ENCODE measurements at places on chromosomes 4 and X.

DNA sequence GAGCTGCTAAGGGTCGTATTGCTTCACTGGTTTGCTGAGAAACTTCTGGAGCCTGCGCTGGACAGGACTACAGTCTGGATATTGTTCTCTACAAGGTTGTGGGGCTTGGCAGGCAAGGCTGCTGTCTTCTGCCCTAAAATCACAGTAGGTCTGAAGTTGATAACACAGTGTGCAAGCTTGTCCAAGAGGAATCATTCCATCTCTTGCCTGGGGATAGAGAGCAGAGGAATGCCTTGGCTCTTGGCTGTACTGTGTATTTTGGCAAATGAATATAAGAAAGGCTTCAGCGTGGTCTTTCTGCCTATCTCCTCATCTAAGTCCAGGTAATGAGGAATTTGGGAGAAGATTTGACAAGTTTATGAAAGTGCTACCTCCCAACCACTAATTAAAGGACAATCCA is 9.4 kb upstream of the RASL11B start:
- DNase-seq: no peak

DNA sequence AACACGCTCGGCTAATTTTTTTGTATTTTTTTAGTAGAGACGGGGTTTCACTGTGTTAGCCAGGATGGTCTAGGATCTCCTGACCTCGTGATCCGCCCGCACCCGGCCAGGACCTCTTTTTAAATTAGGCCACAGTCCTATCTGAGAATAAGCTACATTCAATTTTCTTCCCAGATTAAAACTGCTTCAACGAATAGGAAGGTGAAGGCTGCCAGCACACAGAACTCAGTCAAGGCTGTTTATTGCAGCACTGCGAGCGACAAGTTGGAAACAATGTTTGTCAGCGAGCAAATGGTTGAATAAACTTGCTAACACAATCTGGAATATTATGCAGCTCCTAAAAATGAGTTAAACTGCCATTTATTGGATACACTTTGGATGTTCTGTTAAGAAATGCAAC is 1.9 kb downstream of the GRPEL1 start:
- DNase-seq: no peak

- no peak for DNase-seq
Observed at GRCh38 chrX:101682723-101683122, 23.1 kb upstream of the ARMCX2 start.

DNA sequence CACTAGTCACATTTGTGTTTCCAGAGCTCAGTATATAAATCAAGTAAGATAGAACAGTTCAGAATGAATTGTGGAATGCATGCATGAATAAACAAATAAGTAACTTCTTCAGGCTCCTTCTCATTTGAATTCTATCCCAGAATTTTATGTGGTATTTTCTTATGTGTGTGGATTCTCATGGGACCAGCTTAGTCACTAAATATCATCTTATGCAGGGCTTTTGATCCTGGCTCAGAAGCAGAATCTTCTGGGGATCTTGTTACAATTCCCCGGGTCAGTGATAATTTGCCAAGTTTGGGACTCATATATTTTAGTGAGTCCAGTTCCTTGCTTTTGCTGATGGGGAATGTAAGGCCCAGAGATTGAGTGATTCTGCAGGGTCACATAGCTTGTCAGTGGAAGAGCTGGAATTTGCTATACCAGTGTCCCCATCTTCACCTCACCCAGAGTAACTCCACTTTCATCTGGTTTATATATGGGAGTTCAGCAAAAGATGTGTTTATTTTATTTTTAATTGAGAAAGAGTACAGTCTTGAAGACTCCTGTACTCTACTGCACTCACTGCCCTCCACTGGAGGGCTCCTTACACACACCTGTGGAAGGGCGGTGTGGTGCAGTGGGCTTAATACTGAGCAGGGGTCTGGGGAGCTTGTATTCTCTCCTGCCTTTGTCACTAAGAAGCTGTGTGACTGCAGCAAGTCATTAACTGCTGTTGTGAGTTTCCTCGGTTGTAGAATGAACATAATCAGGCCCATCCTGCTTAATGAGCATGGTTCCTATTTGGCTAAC is 198.2 kb upstream of the CXorf66 start:
- DNase-seq: no peak

DNA sequence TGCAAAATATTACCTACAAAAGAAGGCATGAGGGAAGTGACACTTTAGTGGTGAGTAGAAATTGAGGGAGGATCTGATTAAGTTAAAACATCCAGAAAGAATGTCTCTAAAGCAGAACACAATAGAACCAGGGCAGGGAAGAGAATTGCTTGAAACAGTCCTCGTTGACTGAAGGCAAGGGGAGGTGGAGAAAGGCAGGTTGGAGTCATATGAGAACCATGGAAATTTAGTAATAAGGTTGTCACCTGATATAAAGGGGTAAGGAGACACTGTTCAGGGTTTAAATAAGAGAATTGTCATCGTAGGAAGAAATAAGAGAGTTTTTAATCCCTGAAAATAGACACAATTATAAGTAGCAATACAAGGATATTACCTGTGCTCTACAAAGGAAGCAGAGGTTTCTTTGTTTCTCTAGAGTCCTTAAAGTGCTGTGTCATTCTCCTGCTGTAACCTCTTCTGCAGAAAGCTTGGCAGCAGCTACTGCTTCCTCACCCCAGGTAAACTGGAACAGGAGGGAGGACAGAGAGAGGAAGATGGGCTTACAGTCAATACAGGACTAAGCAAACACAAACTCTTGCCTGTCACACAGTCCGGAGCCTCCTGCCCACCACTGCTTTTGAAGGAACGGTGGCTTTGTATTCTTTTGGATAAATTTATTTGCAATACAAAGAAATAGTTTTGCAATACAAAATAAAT is 258.4 kb downstream of the PPARGC1A start:
- no peak for DNase-seq

DNA sequence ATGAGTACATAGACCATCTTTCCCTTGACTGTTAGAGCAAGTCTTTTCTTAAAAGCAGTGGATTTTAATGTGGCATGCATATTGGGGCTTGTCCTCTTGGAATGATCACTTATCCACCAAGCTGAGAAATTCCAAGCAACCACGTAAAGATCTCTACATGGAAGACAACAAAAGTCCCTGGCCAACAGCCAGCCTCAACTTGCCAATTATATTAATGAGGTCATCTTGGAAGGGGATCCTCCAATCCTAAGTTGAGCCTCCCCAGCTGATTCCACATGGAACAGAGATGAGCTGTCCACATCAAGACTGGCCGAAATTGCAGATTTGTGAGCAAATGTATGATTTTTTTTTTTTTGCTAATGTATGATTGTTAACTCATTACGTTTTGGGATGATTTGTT is 20.6 kb upstream of the FTHL17 start:
- DNase-seq: no peak

DNA sequence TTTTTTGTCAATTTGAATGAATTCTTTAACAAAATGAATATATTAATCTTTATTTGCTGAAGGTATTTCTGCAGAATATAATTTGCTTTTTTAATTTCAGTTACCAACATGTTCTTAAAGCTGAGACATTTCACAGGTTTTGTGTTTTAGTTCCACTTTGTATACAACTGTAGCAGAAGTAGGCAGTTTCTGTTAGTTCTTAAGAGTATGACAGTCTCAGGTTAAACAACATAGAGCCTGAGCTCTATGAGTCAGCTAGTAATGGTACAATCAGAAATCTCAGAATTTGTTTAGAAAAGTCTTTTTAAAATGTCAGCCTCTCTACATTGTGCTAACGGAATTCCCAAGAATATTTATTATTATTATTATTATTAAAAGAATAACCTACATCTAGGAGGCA is 50.4 kb downstream of the GSTCD start:
- DNase-seq: no peak

- DNase-seq: no peak
Observed at GRCh38 chr4:95411371-95412088, 137.2 kb downstream of the UNC5C start.

DNA sequence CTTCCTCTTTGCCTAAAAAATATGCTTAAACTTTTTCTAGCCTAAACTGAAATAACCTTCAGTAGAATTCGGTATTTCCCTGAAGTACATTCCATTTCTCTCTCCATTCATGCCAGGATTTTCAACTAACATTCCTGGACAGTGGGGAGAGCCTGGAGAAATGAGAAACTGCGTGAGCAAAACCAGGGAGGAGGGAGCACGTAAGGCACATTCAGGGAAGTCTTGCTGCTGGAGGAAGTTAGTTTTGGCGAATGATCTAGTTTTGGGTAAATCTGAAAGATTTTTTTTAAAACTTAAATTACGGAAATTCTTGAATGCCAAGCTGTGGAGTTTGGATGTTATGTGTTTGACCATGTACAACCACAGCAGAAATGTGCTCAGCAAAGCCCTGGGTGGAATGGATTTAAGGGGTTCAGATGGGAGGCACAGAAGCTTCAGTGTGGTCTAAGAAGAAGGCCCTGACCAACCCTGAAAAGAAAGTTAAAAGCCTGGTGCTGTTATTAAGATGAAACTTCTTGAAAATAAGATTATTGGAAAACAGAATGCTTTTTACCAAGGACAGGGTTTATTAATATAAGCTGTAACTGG is 347.8 kb downstream of the ANK2 start:
- no peak for DNase-seq

DNA sequence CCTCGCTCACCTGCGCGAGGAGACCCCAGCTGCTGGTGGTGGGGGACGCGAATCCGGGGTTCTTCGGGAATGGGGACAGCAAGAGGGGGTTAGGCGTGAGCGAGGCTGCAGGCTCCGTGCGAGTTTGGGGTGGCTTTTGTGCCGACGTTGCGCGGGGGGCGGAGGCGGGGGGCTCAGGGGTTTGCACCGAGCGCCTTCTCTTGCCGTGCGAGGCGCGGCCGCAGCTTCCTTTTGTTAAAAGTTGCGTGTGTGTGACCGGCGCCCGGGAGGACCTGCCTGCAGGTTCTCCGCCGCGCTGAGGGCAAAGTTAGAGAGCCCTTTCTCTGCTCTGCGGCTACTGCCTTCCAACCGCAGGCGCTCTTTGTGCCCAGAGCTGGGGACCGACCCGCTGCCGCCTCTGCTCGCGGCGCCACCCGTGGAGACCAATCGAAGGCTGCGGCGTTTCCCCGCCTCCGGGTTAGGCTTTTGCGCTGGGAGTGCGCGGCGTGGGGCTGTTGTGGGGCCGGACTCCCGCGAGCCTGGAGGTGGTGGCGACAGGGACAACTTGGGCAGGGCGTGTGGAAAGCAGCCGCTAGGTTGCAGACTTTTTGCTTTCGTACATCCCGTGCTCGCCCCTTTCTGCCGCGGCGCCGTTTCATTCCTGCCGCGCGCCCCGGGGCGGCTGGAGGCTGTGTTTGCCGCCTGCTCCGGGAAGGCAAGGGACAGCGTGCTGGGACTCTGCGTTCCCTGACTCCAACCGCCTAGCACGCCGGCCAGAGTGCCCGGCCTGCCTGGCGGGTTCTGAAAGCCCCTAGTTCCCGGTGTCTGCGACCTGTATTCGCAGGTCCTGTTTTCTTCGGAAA is 716 bp downstream of the KIT start:
- no peak for DNase-seq

DNA sequence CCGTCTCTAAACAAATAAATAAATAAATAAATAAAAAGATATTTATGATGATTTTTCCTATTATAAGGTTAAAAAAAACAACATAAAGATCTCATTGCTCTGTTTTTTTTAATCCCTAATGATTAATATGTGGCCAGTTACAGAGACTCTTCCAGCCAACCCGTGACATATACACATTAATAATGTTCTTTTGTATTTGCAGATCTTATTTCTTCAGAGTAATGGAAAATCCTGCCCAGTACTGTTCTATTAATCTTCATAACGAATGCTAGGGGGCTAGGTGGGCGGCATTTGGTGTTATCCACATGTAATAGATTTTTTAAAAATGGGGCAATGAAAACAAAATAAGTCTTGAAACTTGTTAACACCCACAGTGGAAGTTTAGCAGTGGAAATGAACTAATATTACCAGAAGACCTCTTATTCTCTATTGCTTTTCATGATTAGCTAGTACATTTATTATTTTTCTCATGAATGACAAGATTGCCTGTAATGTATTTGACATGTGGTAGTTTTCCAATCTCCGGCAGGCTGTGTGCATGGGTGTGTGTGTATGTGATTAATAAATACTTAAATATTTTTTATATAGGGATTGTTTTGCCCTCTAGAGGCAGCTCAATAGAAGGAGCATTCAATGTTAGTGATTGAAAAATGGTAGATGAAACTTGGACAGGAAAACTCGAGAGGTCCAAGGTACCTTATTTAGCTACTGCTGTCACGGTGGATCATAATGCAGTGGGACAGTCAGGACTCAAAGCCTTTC is 457.4 kb downstream of the IL1RAPL1 start:
- DNase-seq: no peak

GRCh38 chr4:80199004-80199560 is 1.8 kb downstream of the PRDM8 start:
- no peak for DNase-seq

DNA sequence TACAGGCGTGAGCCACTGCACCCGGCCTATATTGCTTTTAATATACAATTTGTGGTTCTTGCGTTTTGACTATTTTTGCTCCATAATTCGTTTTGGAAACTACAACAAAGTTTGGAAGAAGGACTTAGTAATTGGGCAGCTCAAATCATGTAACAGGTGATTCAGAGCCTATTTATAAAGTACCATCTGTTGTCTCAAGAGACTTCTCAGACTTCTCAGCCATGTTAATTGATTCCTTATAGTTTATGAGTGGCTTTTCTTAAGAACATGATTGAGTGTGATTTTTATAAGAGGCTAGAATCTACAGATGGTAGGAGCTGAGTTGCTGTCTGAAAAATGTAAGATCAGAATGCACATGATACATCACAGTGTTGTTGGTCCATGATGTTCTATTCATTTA is 240.2 kb downstream of the ADGRL3 start:
- DNase-seq: no peak

DNA sequence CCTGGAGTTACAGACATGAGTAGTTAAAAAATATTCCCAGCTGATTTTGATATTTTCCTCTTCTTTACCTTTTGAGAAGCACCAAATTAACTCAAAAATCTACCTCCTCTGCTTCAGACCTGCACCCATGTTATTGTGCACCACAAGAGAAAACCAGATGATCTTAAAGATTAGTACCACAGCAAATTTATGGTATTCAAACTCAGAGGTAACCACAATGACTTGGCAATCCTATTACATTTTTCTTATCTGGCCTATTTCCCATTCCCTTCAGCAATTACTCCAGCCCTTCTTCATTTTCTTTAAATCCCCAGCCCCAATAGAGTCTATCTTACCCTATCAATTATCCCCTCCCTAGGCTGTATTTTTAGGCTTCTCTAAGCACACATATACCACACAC is 535.1 kb downstream of the FAT4 start:
- no peak for DNase-seq

GRCh38 chr4:146592019-146592418 is 46.7 kb upstream of the POU4F2 start:
- no peak for DNase-seq

All from NK-92 treated with Interleukin-12 subunit alpha and Interleukin-12 subunit beta, amount 100 ng/mL, for 24 hours (cell line).